MV-4-11 (cell line): ENCODE measurements at places on chromosomes 5 and 9.
A peak's percentile ranks its signal among the peaks of the same experiment; 100 is the strongest.

DNA sequence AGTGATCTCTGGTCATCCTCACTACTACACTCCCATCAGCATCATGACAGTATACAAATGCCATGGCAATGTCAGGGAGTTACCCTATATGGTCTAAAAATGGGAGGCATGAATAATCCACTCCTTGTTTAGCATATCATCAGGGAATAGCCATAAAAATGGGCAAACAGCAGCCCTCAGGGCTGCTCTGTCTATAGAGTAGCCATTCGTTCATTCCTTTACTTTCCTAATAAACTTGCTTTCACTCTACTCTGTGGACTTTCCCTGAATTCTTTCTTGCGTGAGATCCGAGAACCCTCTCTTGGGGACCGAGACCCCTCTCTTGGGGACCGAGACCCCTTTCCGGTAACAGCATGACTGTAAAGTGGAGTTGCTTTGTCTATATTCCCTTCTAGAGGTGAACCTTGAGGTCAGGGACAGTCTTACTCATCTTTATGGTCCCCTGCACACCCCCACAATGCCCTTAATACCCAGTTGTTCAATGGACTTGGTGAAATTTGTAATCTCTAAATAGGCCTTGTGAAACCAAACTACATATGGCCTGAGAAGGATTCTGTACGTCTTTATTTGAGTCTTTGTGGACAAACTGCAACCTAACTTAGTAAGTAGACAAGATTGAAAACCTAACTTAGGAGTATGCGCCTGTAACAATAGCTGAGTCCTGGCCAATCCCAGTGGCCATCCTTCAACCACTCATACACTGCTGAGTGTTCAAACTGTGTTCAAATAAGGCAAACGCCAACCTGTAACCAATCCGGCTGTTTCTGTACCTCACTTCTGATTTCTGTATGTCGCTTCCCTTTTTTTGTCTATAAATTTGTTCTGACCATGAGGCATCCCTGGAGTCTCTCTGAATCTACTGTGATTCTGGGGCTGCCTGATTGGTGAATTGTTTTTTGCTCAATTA, 32.3 kb upstream of the UBTD2 start:
- DNase-seq: no peak

DNA sequence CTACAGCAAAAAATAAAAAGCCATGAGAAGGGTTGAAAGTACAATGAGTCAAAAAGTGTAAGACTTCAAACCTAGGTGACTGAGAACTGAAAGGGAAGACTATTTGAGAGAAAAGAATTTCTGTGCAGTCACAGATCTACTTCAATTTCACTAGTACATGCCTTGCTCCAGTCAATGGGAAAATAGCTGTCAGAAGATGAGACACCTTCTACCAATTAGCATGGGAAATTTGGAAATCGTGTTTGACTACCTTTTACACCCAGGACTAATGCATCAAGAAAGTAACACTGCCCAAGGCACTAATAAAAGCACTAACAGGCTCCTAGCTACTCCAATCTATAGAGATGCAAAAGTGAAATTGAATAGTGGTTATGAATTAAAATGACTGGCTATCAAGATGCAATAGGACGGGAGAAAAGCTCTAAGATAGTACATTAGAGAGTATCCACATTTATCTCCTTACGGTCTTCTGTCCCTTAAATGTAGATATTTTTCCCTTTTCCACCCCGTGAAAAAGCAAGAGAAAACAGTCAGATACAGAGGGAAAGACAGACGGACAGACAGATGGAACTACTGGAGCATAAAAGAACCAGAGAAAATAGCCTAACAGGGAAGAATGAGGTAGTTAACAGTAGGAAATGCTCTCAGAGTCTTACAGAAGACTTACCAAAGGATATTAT, 15.2 kb downstream of the ERP44 start:
- DNase-seq: no peak

DNA sequence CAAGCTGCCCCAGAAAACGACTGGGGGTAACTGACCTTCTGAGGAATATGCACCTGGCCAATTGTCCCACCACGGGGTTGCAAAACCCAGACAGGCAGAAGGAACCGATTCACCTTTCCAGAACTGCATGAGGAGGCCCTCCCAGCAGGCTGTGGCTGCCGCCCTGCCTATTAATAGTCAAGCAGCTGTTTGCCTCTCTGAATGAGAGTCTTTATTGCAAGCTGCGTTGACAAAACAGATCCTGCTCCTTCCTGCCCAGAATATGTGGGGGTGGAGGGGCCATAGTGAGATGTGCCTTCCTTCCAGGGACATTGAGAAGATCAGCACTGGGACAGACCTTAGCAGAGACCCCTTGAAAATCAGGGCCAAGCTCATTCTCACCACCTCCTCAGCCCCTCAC, 18.3 kb upstream of the TCOF1 start:
- peak; percentile 45 for DNase-seq

- no peak for DNase-seq
Observed at GRCh38 chr9:118367383-118367782, 663.2 kb downstream of the TLR4 start.

GRCh38 chr5:90606539-90606938, 47.9 kb downstream of the ADGRV1 start:
- no peak for DNase-seq

DNA sequence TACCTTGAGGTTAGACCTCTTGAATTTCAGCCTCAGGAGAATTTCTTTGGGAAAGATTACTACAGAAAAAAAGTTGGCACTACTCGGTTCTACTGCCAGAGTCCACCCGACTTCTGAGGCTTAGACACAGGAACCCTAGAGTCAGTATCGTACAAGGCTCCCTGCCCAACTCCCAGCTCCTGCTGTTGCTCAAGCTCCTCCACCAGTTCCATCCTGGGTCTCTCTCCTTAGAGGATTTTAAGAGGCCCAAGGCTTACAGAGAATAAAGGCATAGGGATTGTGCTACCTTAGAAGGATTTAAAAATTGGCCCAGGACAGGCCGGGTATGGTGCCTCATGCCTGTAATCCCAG, 29.0 kb upstream of the SSBP2 start:
- DNase-seq: no peak

DNA sequence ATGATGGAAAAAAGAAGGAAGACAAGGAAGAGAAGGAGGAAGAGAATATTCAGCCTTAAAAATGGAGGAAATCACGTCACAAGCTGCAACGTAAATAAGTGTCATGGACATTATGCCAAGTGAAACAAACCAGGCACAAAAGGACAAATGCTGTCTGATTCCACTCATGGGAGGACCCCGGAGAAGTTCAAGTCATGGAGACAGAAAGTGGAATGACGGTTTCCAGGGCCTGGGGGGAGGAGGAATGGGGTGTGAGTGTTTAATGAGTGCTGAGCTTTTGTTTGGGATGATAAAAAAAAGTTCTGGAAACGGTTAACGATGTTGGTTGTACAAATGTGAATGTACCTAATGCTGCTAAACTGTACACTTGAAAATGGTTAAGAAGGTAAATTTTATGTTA, 439.5 kb downstream of the GADD45G start:
- no peak for DNase-seq

- DNase-seq: peak; percentile 33
Observed at GRCh38 chr5:52922384-52922783, 66.8 kb upstream of the ITGA2 start.

DNA sequence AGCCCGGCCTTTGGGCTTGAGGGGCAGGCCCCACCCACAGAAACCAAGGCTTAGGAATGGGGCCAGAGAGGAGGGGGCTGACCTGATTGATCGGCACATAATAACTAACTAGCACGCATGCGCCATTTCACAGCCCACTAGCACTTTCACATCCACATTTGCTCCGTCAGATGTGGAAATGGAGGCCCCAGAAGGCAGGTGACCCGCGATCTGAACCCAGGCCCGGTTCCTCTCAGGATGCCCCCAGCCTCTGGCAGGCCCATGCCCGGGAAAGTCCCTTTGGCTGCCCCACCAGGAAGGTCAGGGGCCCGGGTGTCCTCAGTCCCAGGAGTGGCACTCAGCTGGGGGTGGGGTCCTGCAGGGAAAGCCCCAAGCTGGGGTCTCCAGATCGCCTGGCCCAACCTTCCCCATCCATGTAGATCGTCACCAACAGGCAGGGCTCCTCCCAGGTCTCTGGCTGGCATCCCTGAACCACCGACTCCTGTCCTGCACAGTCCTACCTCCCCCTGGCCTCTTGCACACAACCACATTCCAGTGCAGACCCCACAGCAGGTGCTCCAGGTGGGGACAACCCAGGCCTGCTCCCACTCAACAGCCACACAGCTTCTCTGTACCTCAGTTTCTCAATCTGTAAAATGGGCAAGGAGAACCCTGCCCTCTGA, 46.7 kb downstream of the VAV2 start:
- peak; percentile 45 for DNase-seq

- no peak for DNase-seq
Observed at GRCh38 chr9:95336281-95336680, 18.8 kb upstream of the FANCC start.

- DNase-seq: no peak
Observed at GRCh38 chr9:92808726-92809451, 44.3 kb upstream of the BICD2 start.

DNA sequence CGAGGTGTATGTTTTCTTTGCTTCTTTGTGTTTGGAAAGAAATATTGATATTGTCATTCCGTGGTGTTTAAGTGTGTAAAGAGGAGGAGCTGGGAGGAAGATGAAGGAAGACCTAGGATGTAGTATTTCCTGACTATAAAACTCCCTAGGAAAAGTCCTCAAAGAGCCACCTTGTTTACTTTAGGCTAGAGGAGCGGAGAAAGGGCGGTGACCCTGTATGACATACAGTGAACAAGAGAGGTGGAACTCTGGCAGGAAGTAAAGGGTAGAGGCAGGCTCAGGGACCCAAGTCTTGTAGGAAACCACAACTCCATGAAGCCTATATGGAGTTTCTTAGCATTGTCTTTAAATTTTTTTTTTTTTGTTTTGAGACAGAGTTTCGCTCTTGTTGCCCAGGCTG, 303.9 kb downstream of the DOCK8 start:
- DNase-seq: no peak

DNA sequence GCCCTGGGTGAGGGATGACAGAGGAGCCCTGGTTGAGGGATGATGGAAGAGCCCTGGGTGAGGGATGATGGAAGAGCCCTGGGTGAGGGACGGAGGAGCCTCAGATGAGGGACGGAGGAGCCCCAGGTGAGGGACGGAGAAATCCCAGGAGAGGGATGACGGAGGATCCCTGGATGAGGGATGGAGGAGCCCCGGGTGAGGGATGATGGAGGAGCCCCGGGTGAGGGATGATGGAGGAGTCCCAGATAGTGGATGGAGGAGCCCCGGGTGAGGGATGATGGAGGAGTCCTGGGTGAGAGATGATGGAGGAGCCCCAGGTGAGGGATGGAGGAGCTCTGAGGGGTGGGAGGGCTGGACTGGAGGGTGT, 10.9 kb downstream of the PHF2 start:
- no peak for DNase-seq

DNA sequence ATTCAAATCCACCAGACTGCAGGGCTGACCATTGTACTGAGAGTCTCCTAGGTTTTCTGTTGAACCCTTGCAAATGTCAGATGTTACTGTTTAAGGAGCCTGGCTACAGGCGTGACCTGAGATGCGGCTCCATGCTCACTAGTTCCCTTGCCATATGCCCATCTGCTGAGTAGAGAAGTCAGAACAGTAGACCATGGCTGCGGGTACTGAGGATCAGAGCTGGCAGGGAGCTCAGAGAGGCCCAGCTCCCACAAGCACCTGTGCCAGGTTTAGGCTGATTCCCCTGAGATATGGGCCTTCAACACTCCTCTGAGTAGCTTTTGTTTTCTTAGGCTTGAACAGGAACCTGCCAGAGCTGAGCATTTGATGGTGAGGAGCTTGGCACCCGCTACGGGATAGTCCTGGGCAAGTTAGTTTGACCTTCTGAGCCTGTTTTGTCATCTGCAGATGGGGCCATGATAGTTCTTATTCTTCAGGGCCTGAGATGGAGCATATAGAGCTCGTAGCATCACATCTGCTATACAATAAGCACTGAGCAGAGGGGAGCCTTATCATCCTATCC, 83.7 kb downstream of the BOD1 start:
- no peak for DNase-seq

GRCh38 chr5:60703944-60704343, 4.0 kb upstream of the DEPDC1B start:
- DNase-seq: no peak

DNA sequence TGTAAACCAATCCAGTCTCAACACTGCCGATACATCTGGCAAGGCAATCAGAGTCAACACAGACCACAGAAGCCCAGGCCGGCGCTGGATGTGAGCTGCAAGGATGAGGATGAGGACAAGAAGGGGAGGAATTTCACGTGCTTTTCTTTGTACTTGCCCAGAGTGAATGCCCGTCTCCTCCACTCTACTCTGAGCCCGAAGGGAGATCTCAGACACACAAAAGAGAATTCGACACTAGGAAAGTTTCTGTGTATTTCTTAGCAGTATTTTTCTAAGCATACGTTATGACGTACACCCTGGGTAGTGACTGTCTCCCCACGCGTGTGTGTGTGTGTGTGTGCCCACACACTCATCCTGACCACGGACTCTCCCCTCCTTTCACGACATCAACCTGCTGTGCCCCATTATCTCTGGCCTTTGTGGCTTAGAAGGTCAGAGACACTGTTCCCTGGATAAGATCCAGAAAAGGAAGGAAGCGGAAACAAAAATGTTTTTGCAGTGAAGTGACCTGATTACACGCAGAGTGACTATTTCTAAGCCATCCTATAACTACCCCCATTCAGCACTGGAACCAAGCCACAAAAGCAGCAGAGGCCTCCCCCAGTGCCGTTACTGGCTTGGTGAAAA, 227.3 kb upstream of the DAPK1 start:
- no peak for DNase-seq

- no peak for DNase-seq
Observed at GRCh38 chr9:99169086-99169485, 52.7 kb downstream of the ALG2 start.

GRCh38 chr9:69030851-69031645, 4.5 kb upstream of the FXN start:
- DNase-seq: no peak

GRCh38 chr9:84832453-84832852, 162.9 kb downstream of the NTRK2 start:
- DNase-seq: peak; percentile 8

GRCh38 chr9:116282597-116282996, 129.0 kb downstream of the PAPPA start:
- no peak for DNase-seq

DNA sequence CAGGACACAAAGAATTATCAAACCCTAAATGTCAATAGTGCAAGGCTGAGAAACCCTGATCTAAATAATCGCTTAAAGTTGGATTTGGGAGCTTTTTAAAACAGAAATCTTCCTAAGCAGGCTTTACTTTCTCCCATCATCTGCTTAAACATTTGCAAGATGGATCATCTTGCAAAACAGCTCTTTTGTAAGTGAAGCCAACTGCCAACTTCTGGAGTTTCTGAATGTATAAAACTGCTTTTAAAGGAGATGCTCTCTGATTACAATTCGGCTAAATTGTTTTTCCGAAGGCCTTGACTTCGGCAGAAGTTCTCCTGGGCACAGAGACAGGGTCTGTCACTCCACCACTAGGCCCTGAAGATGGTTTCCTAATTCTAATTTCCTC, 1.3 kb downstream of the PTPN3 start:
- DNase-seq: no peak
